ENCODE measurements at places on chromosomes 13 and 19. TPM values are rescaled to one million over a fixed set of nuclear protein-coding genes. Genes with fewer than 3 reads are reported as not detected.

DNA sequence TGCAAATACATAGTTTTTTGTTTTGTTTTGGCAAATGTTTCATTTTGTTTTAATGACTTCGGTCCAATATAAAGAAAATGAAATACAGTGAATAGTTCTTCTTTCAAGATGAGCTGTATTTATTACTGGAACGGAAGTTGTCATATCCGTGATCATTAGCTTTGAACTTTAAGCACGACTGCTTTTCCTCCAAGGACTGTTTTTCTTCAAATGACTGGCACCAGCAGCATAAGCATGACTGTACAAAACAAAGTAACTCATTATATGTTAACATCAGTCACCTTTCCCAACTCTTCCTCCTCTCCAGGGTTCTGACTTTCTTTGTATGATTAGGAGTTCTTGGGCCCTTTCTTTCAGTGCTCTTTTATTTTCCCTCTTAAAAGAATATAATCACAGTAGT, 20.5 kb downstream of the EDNRB start:
- H3K27me3 ChIP-seq, result no peaks in the 10 kb centered on the region
- H3K27ac ChIP-seq, result no peak overlapping the region
- no peaks in the 10 kb centered on the region for H3K36me3 ChIP-seq
- no peak for DNase-seq

DNA sequence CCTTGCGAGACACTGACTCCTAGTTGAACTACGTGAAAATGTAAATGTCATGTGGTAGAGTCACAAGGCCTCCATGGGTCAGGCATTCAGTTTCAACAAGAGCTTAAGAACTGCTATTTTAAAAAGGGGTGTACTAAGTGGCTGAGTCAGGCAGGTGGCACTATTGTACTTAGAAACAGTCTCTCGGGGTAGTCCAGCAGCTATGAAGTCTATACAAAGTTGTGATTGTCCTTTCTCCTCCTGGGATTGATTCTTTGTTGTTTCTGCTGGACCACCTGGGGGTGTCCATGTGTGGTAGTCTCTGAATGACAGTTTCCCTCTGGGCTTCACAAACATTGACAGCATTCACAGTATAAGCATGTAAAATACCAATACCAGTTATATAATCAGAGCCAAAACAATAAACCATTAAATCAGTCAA, 33.0 kb downstream of the UGGT2 start:
- peaks cover 15% of the 10 kb centered on the region for H3K36me3 ChIP-seq
- H3K4me3 ChIP-seq, result no peak overlapping the region
- no peak overlapping the region for H3K27ac ChIP-seq
- H3K4me1 ChIP-seq, result no peaks in the 10 kb centered on the region
- peak; percentile 39 for DNase-seq

- no peak overlapping the region for H3K4me3 ChIP-seq
- peak; percentile 81 for DNase-seq
- no peaks in the 10 kb centered on the region for H3K27me3 ChIP-seq
- H3K36me3 ChIP-seq, result peaks cover 11% of the 10 kb centered on the region
- peaks cover 30% of the 10 kb centered on the region for H3K4me1 ChIP-seq
These were observed 36.0 kb downstream of the MBNL2 start for GRCh38 chr13:97257800-97258799.

- no peak within 1 kb of the TSS for H3K27ac ChIP-seq
- peaks cover 4% of the 10 kb centered on the region for H3K4me1 ChIP-seq
- peaks cover 56% of the 10 kb centered on the region for H3K27me3 ChIP-seq
- no peak for DNase-seq
- H3K4me3 ChIP-seq, result no peak within 1 kb of the TSS
- no peaks in the 10 kb centered on the region for H3K36me3 ChIP-seq
These were observed at the start of gene SLC7A9 for GRCh38 chr19:32869369-32869965. TSS of gene SLC7A9 (minus strand) at chr19:32869767. CDS start at chr19:32868534, 1,233 bp downstream.

- peak overlapping the region; percentile 95 for H3K27ac ChIP-seq
- peak; percentile 65 for DNase-seq
- H3K4me3 ChIP-seq, result no peak overlapping the region
These were observed 11.8 kb downstream of the CCDC97 start for GRCh38 chr19:41321600-41322270.

- H3K4me1 ChIP-seq, result peaks cover 80% of the 10 kb centered on the region
- DNase-seq, result no peak
- H3K36me3 ChIP-seq, result peaks cover 19% of the 10 kb centered on the region
- no peaks in the 10 kb centered on the region for H3K27me3 ChIP-seq
- H3K4me3 ChIP-seq, result no peak overlapping the region
These were observed 2.0 kb upstream of the ARHGAP45 start for GRCh38 chr19:1064661-1065605.

DNA sequence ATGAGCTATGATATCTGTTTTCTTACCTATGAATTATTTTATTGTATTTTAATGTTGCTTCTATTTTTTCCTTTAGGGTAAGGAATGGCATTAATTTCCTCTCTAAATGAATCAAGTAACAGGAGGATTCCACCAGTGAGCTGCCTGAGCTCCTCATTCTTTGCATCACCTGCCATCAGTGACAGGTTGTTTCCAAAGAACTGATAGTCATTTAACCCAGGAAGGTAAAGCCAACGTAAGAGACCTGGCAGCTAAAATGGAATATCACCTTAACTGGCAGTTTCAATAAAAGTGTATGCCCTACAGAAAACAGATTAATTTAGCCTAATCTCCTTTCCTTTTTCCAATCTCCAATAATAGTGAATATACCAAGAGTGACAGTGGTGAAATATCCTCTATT, 812.0 kb downstream of the SLITRK5 start:
- H3K4me3 ChIP-seq, result no peak overlapping the region
- H3K4me1 ChIP-seq, result no peaks in the 10 kb centered on the region
- H3K27ac ChIP-seq, result no peak overlapping the region
- no peaks in the 10 kb centered on the region for H3K27me3 ChIP-seq
- no peak for DNase-seq

DNA sequence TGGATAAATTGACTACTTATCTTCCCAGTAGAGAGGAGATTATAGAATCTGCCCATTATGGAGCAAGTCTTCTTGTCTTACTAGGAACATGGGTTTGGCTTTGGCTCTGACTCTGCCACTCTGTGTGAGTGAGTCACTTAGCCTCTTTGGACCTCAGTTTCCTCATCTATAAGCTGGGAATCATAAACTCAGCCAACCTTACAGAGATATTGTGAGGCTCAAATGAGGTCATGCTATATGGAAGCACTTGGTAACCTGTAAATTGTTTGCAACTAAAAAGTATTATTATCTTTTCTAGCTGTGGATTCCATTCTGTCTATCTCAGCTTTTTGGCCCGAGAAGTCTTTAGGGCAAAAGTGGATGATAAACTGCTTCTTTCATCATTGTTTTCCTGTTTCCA, 186.8 kb upstream of the TSC22D1 start:
- no peaks in the 10 kb centered on the region for H3K36me3 ChIP-seq
- no peak overlapping the region for H3K27ac ChIP-seq
- DNase-seq, result no peak
- no peak overlapping the region for H3K4me3 ChIP-seq
- no peaks in the 10 kb centered on the region for H3K27me3 ChIP-seq

- no peak overlapping the region for H3K27ac ChIP-seq
- no peak for DNase-seq
- H3K36me3 ChIP-seq, result no peaks in the 10 kb centered on the region
- peaks cover 8% of the 10 kb centered on the region for H3K27me3 ChIP-seq
- peaks cover 44% of the 10 kb centered on the region for H3K4me1 ChIP-seq
These were observed 61.1 kb downstream of the KCNC3 start for GRCh38 chr19:50268041-50268440.

DNA sequence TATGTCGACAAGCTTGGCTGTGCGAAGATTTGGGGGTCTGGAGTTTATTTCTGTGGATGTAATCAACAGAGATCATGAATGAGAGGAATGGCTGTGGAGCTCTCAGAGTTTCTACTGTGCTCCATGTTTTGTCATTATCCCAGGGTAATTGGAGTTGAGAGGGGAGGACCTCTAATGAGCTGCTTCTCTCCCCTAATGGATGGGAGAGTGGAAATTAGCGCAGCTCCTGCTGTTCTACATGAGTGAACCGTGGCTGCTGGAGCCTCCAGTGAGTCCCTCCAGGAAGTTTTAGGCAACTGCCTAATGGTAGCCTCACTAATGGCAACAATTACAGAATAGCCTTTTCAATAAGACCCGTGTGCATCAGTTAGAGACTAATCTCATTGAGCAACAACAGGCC, 31.3 kb upstream of the FGF9 start:
- DNase-seq, result no peak
- no peaks in the 10 kb centered on the region for H3K36me3 ChIP-seq

DNA sequence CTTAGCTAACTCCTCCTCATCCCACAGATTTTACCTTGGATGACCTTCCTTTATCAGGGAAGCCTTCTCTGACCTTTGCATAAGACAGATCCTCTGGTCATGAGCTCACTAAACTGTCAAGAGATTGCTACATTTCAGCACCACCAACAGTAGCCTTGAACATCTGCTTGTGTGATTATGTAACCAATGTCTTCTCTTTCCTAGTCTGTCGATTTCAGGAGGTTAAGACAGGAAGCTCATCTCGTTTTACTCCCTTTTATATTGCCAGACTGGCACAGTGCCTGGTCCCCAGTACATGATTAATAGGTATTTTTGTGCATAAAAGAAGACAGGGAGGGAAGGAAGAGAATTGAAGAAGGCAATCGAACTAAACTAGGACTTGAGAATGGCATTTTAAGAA, 1697.7 kb downstream of the EFNB2 start:
- H3K4me1 ChIP-seq, result no peaks in the 10 kb centered on the region
- no peak overlapping the region for H3K27ac ChIP-seq
- no peaks in the 10 kb centered on the region for H3K27me3 ChIP-seq
- DNase-seq, result no peak
- no peak overlapping the region for H3K4me3 ChIP-seq
- H3K36me3 ChIP-seq, result no peaks in the 10 kb centered on the region

DNA sequence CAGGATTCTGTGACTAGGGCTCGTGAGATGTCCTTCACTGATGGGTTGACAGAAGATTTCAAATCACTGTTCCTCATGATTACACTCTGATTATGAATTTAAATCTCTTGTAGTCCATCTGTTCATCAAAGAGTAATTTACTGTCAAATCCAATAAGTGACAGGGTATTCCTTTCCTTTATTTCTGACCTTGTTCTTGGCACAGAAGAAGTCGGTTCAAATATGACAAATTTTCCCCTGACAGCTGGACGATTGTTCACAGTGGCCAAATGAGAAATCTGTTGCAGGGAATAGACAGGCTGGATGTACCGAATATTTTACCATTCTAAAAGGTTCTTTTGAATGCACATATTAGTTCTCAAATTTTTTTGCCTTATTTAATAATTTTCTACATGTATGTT, 767.3 kb upstream of the GPC6 start:
- H3K4me3 ChIP-seq, result no peak overlapping the region
- no peaks in the 10 kb centered on the region for H3K27me3 ChIP-seq
- no peaks in the 10 kb centered on the region for H3K36me3 ChIP-seq
- H3K4me1 ChIP-seq, result no peaks in the 10 kb centered on the region
- no peak for DNase-seq
- no peak overlapping the region for H3K27ac ChIP-seq

DNA sequence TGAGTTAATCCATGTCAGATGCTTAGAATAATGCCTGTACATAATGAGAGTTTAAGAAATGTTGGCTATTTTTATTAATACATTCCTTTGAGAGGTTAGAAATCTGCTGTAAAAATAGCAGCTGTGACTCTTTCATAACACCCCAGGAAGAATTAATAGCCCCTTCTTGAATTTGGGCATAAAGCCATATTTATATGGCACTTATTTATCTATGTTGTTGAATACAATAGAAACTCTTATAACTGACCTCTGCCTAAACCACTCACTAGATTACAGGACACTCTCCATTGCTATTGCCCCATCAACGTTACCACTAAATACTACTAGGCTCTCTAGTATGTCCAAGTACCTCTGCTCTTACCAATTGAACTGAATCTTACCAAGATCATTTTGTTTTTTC, 16.3 kb downstream of the NEK5 start:
- no peaks in the 10 kb centered on the region for H3K27me3 ChIP-seq
- H3K36me3 ChIP-seq, result no peaks in the 10 kb centered on the region
- H3K4me3 ChIP-seq, result no peak overlapping the region
- DNase-seq, result no peak

DNA sequence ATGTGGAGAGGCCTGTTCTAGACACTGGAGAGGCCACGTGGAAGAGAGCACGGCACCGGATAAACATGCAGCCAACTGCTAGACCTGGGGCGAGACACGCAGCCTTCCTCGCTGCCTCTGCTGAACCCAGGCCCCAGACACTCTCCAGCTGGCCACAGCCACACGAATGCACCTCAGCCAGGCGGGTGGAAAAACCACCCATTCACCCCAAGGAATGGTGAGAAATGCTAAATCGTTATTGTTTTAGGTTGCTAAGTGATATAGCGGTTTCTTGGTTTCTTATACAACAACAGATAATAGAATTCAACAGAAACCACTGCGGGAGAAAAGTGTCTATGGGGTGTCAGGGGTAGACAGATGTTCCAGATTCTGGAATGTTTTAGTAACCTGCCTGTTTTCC, 52.5 kb downstream of the STK24 start:
- H3K4me3 ChIP-seq, result no peak overlapping the region
- no peak overlapping the region for H3K27ac ChIP-seq
- no peaks in the 10 kb centered on the region for H3K27me3 ChIP-seq

DNA sequence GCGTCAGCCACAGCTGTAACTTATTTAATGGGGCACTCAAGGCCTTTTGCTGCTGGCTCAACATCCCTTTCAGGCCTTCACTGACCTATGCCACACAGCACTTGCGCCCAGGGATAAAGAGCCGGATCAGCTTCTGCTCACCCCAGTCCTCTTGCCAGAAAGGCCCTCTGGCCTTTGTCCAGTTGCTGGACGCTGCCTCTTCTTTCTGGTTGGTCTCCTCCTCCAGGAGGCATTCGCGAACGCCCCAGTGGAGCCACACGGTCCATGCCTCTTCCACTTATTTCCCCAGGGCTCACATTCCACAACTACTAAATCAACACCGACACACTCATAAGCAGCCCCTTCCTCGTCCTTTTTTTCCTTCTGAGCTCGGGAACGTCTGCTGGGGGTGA, 3.7 kb upstream of the ZNF329 start:
- DNase-seq, result no peak
- peak overlapping the region; percentile 67 for H3K4me3 ChIP-seq
- H3K36me3 ChIP-seq, result no peaks in the 10 kb centered on the region
- no peak overlapping the region for H3K27ac ChIP-seq

DNA sequence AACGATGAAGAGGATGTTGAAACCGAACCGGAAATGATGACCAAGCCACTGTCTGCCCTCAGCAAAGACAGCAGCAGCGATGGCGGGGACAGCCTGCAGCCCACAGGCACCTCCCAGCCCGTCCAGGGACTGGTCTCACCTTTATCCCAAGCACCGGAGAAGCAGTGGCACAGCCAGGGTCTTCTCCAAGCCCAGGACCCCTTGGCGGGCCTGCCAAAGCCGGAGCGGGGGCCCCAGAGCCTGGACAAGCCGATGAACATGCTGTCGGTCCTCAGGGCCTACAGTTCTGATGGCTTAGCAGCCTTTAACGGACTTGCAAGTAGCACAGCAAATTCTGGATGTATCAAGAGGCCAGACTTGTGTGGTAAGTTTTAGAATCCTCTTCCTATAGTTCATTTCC, 177.0 kb downstream of the ZNF536 start:
- H3K4me3 ChIP-seq, result no peak overlapping the region
- no peaks in the 10 kb centered on the region for H3K36me3 ChIP-seq
- no peak for DNase-seq
- H3K4me1 ChIP-seq, result no peaks in the 10 kb centered on the region
- no peak overlapping the region for H3K27ac ChIP-seq
- peaks cover 6% of the 10 kb centered on the region for H3K27me3 ChIP-seq

GRCh38 chr13:22447132-22447886, 733.5 kb upstream of the SGCG start:
- H3K4me1 ChIP-seq, result no peaks in the 10 kb centered on the region
- DNase-seq, result no peak
- no peak overlapping the region for H3K27ac ChIP-seq
- no peak overlapping the region for H3K4me3 ChIP-seq
- H3K36me3 ChIP-seq, result no peaks in the 10 kb centered on the region

Gene SULT2A1
- not detected for polyA plus RNA-seq

Gene NLRP7
- not detected for polyA plus RNA-seq

Gene ZNF582
- 1.3 TPM for polyA plus RNA-seq

Gene ACP7
- polyA plus RNA-seq, result not detected

Gene MCEMP1
- 0.65 TPM for polyA plus RNA-seq

Gene STK11
- 69.4 TPM for polyA plus RNA-seq

Gene ZNF850
- polyA plus RNA-seq, result 5.3 TPM
